Common myeloid progenitor, CD34-positive (primary cell): ENCODE measurements at places on chromosomes 5 and 9.
A peak's percentile ranks its signal among the peaks of the same experiment; 100 is the strongest.

GRCh38 chr9:92147030-92147851 lies 32.0 kb upstream of the SPTLC1 start:
- DNase-seq = no peak

DNA sequence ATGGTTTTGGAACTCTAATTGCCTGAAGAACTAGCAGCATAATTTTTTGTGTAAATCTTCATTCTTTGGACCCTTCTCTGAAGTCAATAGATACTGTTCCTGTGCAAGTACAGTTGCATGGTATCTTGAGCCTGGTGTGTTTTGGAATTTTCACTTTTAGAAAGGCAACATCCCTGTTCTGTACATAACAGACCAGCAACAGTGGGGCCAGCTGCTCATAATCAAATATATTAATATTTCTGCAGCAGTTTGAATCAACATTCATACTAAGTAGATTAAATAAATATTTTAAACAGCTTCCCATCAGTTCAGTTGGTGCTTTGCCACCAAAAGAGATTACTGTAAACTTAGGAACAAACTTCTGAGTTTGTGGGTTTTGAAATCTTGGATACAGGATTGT lies 97.9 kb downstream of the CD180 start:
- no peak for DNase-seq

DNA sequence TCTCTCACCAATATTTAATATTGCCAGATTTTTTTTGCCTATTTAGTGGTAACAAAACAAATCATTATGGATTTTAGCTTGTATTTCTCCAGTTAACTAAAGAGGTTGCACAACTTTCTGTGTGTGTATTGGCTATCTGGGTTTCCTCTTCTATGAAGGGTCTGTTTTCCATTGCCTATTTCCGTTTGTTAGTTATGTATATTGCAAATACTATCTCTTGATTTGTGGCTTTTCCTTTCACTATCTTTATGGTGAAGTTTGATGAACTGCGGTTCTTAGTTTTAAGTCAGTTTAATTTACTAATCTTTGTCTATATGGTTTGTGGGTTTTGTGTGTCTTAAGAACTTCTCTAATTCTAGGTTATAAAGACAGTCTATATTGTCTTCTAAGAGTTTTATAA lies 136.3 kb downstream of the CEP120 start:
- DNase-seq = no peak

- no peak for DNase-seq
Observed at GRCh38 chr5:122844910-122845228, 544 bp upstream of the SNX24 start.

DNA sequence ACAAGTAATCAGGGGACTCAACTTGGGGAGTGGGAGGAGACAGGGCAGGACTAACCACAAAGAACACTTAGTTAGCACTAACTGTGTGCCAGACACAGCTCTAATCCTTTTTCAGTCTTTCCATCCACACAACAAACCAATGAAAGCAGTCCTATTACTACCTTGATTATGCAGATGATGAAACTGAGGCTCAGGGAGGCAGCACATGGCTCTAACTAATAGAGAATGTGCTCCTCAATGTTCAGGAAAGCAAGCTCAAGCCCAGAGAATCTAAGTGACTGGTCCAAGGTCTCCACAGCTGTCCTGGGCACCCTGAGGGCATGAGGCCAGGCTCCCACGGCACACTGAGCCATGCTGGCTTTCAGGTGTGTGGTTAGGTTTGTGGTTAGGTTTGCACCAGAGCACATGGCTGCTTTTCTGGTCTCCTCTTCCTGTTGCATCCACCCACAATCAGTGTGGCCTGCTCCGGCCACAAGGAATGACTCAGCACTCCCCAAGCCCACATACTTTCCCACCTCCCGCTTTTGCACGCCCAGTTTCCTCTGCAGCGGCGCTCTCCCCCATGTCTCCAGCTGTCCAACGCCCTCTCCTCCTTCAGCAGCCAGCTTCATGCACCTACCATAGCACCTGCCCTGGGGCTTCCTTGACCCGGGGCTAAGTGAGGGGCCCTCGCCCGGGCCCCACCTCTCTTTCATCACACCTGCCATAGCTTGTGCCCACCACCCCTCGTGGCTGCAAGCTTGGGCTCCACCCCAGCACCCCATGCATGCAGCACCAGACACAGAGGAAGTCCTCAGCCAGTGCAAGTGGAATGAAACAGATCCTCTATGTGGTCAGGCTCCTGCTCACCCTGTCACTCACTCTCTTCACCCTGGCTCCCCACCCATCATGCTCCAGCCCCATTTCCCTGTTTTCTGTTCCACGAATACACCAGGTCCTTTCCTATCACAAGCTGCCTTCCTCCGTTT lies 133.1 kb downstream of the GABBR2 start:
- peak; percentile 86 for DNase-seq

- peak; percentile 25 for DNase-seq
Observed at GRCh38 chr9:93531374-93531773, 45.0 kb upstream of the PHF2 start.
